Activated CD8-positive, alpha-beta memory T cell treated with anti-CD3 and anti-CD28 coated beads for 48 hours (primary cell): ENCODE measurements at places on chromosomes 16 and 17.

- no peak for DNase-seq
Measured at GRCh38 chr16:60027351-60027750, 1293.2 kb upstream of the GOT2 start.

GRCh38 chr17:34670618-34671017, 91.2 kb downstream of the TMEM132E start:
- DNase-seq, result no peak

- DNase-seq, result no peak
Measured at GRCh38 chr17:31122746-31123145, 28.0 kb downstream of the NF1 start.

- no peak for DNase-seq
Measured at GRCh38 chr16:66649636-66650205, 45.2 kb downstream of the CMTM3 start.

DNA sequence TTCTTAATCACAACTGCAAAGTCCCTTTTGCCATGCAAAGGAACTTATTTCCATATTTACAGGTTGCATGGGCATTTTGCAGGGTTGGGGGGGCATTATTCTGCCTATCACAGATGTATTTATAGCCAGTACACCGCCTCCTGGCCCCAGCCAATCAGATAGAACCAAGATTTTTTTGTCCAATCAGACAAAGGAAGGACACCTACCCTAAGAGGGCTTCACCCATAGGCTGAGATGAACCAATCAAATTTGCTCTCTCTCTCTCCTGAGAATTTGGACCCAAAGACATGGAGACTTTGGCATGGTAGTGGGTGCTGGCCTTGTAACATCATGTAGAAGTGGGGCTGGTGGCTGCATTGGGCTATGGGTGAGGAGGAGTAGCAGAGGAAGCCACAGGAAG, 3.9 kb upstream of the KCNG4 start:
- DNase-seq, result no peak
